ENCODE measurements at places on chromosomes 2 and 18.

- H3K36me3 ChIP-seq: no peaks in the 10 kb centered on the region
- H3K4me1 ChIP-seq: no peaks in the 10 kb centered on the region
- H3K4me3 ChIP-seq: no peak overlapping the region
- no peak for DNase-seq
- H3K27me3 ChIP-seq: no peaks in the 10 kb centered on the region
- no peak overlapping the region for H3K27ac ChIP-seq
Measured at GRCh38 chr18:35571138-35571537, 10.4 kb upstream of the GALNT1 start.

DNA sequence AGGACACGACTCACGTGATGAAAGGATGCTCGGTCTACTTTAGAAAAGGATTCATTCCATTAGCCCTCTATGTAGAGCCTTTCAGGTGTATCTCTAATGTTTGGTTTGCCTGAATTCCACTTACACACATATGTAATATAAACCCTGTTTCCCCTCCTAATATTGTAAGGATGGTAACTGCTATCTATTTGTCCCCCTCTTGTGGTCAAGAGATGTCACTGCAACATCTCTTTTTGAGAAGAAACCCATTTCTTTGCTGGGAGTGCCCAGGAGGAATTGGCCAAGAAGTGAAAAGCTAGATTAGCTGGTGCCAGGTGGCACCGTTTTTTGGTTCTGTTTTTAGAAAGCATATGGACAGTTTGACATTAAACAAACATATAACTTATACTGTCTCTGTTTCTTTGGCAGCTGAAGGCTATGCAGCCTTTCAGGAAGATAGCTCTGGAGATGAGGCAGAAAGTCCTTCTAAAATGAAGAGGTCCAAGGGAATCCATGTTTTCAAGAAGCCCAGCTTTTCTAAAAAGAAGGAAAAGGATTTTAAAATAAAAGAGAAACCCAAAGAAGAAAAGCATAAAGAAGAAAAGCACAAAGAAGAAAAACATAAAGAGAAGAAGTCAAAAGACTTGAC is 41.2 kb downstream of the RALBP1 start:
- peak; percentile 31 for DNase-seq
- H3K36me3 ChIP-seq: no peaks in the 10 kb centered on the region
- no peaks in the 10 kb centered on the region for H3K27me3 ChIP-seq

- no peaks in the 10 kb centered on the region for H3K4me1 ChIP-seq
- no peak overlapping the region for H3K4me3 ChIP-seq
- no peak for DNase-seq
- no peak overlapping the region for H3K27ac ChIP-seq
- no peaks in the 10 kb centered on the region for H3K27me3 ChIP-seq
Measured at GRCh38 chr2:215082446-215082845, 56.0 kb downstream of the ABCA12 start.

DNA sequence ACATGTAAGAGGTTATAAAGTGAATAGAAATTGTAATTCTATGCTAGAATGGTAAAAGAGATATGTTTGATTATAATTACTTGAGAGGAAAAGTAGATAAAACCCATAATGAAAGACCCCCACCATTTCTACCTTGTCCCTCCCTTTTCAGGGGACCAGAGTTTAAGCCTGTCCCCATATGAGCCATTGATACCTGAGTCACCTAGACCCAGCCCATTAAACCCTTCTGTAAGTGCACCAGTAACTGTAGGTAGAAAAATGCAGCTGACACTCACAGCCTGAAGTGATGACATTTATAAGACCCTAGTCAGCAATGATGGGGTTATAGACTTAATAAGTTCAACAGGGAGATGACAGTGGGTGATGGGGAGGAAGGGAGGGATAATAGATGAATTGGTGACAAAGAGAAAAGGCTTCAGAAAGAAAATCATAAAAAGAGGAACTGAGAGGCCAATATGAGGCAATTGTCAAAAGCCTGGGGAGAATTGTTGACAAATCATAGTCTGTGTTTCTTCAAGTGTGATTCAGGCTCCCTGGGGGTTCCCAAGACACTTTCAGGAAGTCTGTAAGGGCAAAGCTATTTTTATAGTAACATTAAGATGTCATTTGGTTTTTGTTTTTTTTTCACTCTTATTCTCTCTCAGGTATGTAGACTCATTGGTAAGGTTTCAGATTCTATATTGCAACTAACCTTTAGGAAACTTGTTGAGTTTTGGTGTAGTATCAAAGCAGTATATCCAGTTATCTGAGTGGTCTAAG is 544.2 kb downstream of the SATB2 start:
- H3K27me3 ChIP-seq: no peaks in the 10 kb centered on the region
- no peaks in the 10 kb centered on the region for H3K4me1 ChIP-seq
- H3K27ac ChIP-seq: no peak overlapping the region

- no peak for DNase-seq
- no peak overlapping the region for H3K4me3 ChIP-seq
- no peaks in the 10 kb centered on the region for H3K4me1 ChIP-seq
- no peak overlapping the region for H3K27ac ChIP-seq
- H3K27me3 ChIP-seq: no peaks in the 10 kb centered on the region
Measured at GRCh38 chr2:22274661-22275060, 1110.3 kb upstream of the KLHL29 start.

- peak; percentile 74 for DNase-seq
- H3K27ac ChIP-seq: no peak overlapping the region
- no peaks in the 10 kb centered on the region for H3K36me3 ChIP-seq
- no peaks in the 10 kb centered on the region for H3K27me3 ChIP-seq
- no peak overlapping the region for H3K4me3 ChIP-seq
Measured at GRCh38 chr2:54176577-54176976, 61.2 kb downstream of the ACYP2 start.

DNA sequence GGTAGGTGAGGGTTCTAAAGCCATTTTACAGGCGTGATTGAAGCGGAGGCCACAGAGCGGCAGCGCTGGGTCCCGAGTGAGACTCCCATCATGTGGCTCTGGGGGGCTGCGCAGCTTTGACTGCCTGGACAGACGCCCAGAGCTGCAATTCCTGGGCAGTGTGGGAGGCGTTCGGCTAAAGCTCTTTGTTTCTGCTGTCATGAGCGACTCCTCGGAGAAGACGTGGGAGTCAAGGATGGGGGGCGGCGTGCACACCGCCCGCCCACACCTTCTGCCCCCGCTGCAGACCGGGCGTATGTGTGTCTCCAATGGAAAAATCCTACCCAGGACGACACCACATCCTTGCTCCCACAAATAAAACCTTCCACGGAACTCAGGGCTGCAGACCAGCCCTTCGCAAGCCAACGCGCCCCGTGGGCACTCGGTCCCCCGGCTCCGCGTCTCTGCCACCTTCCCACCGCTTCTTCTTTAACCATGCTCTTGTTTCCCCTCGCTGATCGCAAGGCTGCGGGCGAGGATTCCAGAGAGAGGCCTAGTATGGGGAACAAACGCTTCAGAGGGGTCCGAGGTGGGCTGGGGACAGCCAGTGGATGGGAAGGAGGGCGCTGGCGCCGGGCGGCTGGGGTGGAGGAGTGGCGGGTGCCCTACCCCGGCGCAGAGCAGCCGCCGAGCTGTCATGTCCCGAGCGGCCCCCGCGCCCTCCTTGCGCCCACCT is 680 bp upstream of the LBH start:
- H3K4me3 ChIP-seq: peak overlapping the region; percentile 95
- H3K27me3 ChIP-seq: no peaks in the 10 kb centered on the region
- peak overlapping the region; percentile 90 for H3K27ac ChIP-seq
- H3K36me3 ChIP-seq: peaks cover 14% of the 10 kb centered on the region
- peak; percentile 85 for DNase-seq

DNA sequence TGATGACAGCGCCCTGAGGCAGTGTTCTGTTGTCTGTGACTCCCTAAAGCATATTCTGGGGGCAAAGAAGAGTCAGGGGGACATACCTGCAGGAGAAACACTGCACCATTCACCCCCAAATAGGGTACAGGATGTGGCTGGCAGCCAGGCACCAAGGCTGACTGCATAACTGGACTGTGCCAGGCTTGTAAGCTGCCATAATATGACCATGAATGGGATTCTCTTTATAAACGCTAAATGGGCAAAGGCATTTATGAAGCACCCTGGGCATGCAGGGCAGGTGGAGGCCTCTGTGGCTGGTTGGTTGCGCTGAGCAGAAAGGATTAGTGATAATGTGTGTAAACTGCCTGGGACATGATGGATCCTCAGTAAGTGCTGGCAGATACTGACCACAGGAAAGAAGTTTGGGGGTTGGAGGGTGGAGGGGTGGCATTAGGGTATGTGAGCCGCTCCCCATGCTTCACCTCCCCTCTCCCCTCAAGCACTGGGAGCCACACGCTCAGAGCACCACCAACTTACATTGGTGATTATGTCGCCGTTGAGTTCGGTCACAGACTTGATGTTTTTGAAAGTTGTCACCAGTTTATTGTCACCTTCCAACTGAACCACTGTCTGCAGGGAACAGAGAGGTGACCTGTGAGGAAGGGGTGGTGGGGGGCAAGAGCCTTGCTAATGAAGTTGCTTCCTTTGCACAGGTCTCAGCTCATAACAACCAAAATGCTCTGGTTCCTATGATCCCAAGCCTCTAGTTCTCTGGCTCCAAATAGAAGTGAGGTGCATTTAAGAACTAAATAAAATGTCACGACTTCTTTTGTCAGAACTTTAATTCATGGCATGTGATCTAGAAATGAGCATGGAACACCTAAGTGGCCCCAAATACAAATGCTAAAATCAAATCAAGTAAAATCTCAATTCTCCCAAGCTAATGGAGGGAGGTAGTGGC is 3.6 kb downstream of the FABP1 start:
- H3K4me1 ChIP-seq: no peaks in the 10 kb centered on the region
- H3K4me3 ChIP-seq: no peak overlapping the region
- no peak for DNase-seq

DNA sequence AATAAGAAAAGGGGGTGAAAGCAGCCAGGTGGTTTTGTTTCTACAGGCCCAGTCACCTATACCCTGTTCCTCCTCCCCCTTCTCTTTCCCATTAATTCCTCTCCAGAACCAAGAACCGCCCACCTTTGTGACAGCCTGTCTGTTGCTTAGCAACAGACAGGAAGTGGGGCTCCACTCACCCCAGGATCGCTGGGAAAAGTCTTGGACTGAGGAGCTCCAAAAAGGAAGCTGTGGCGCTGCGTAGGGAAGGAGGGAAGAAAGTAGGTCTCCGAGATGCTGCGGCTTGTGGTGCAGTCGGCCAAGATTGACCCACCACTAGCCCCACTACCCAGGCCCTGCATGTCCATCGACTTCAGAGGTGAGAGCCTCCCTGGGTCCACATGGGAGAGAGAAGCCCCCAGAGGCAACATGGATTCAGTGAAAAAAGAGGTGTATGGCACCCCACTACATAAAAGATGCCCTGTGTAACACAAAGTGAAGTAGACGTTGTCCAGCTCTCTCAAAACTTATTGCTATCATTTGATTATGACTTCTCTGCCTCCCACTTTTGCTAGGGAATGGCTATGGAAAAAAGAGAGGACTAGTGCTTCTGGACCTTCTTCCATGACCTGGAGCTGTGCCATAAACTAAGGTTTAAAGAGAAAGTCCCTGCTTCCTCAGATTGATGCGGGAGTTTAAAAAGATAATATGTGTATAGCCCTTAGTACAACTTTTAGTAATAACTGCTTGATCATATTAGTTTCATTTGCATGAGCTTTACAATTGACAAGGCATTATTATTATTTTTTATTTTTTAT is at the start of gene FER1L5:
Gene FER1L5 (plus strand): TSS at position 201 of the 797 bp plus-strand sequence. CDS start 73 bp downstream, at position 274.
- H3K27ac ChIP-seq: no peak within 1 kb of the TSS
- H3K4me1 ChIP-seq: no peaks in the 10 kb centered on the region
- no peaks in the 10 kb centered on the region for H3K36me3 ChIP-seq

DNA sequence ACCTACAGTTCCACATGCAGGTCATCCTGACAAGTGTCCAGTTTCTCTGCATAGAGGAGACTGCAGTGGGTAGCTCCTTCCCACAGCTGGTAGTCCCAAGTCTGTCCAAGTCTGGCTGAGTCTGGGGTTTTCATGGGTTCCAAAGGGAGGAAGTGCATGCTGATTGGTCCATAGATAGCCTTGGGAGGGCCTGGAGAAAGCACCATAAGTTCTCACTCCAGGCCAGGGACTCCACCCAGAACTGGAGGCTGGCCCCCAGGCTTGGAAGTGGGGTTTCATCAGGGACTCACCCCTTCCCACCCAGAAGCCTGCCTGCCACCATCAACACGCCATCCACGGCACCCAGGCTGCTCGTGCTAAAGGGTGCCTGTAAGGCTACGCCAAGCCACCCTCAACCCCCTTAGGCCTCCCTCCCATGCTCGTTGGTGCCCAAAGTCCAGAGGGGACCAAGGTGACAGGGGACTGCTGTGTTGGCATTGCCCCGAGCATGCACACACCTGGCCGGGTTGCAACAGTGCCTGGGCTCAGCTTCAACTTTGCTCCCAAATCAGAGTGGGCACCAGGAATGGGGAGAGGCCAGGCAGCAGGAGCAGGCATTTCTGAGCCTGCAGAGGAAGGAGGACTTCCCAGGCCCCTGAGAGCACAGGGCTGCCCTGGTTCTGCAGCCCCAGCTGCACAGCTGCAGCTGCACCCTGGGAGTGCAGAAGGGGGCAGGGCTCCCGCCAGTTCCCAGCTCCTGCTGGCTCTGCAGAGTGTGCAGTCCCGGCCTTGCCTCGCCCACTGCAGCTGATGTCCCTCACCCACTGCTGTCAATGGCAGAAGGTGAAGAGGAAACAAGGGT is 116.5 kb upstream of the MAP2 start:
- no peaks in the 10 kb centered on the region for H3K27me3 ChIP-seq
- H3K4me1 ChIP-seq: no peaks in the 10 kb centered on the region
- H3K36me3 ChIP-seq: no peaks in the 10 kb centered on the region
- H3K4me3 ChIP-seq: no peak overlapping the region

DNA sequence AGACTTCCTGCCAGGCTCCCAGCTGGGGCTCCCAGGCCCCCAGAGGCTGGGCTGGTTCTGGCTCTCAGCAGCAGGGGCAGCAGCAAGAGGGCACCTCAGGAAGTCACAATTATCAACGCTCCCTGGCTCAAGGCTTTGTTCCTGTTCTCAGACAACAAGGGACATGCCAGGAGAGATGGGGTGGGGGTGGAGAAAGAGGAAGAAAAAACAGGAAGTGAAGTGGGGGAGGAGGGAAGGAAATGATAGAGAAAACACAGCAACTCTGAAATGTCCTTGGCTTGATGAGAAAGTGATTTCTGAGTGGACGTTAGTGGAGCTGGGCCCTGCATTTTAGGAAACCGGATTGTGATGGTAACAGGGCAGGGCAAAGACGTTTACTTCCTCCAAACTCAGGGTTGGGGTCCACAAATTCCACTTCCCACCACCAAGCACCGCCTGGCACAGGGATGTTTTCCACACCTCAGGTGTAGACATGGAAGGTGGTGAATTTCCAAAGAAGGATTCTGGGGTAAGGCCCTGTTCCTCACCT is 40.4 kb downstream of the CYRIA start:
- peak; percentile 36 for DNase-seq
- H3K27ac ChIP-seq: no peak overlapping the region
- H3K36me3 ChIP-seq: no peaks in the 10 kb centered on the region
- no peaks in the 10 kb centered on the region for H3K27me3 ChIP-seq

DNA sequence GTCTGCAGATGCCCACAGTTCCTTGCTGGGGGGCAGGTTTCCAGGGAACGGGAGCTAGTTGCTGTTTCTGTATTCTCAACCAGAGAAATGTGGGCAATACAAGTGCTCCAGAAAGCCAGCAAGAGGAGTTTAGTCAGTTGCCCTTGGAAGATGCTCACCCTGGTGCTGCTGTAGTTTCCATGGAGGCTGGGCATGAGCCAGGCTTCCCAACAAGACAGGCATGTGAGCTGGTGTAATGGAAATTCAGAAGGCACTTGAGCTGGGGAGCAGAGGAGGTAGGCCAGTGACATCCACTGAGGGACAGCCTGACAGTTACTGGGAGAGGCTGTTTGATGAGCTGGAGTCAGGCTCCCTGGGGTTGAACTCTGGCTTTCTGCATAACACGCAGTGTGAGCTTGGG is 7.7 kb downstream of the HK2 start:
- peak overlapping the region; percentile 79 for H3K27ac ChIP-seq
- H3K27me3 ChIP-seq: no peaks in the 10 kb centered on the region
- no peak for DNase-seq
- H3K36me3 ChIP-seq: no peaks in the 10 kb centered on the region
- H3K4me1 ChIP-seq: peaks cover 44% of the 10 kb centered on the region
- no peak overlapping the region for H3K4me3 ChIP-seq
